ENCODE measurements at places on chromosomes 5 and 9. TPM values are rescaled to one million over a fixed set of nuclear protein-coding genes. Genes with fewer than 3 reads are reported as not detected.

SLC36A3 gene
- not detected for total RNA-seq

LIFR gene
- 11.4 TPM for total RNA-seq

PCDHGC4 gene
- total RNA-seq = not detected

FAM174A gene
- total RNA-seq = 12.4 TPM

SLC23A1 gene
- 1.4 TPM for total RNA-seq

ADAMTS12 gene
- 7.6 TPM for total RNA-seq

NIPAL4 gene
- total RNA-seq = 12.3 TPM

PCDHGB1 gene
- total RNA-seq = 1.5 TPM

PLEKHG4B gene
- 1.5 TPM for total RNA-seq

DRD1 gene
- total RNA-seq = 0.07 TPM

KIF12 gene
- total RNA-seq = 2.3 TPM

GPR150 gene
- 0.13 TPM for total RNA-seq

SPINK13 gene
- 0.31 TPM for total RNA-seq

TAF11L5 gene
- not detected for total RNA-seq

CDH6 gene
- 0.12 TPM for total RNA-seq

RNF208 gene
- total RNA-seq = 1.8 TPM

Data from A549 treated with dexamethasone at 1 μM for 4 hours (cell line).